ENCODE measurements at places on chromosomes 5 and 9.
A peak's percentile ranks its signal among the peaks of the same experiment; 100 is the strongest.

- DNase-seq, result no peak
Measured at GRCh38 chr9:136327304-136327974, at the start of gene GPSM1. Gene GPSM1, plus strand, starts transcription at chr9:136327539. Its CDS starts 157 bp downstream, at chr9:136327696.

DNA sequence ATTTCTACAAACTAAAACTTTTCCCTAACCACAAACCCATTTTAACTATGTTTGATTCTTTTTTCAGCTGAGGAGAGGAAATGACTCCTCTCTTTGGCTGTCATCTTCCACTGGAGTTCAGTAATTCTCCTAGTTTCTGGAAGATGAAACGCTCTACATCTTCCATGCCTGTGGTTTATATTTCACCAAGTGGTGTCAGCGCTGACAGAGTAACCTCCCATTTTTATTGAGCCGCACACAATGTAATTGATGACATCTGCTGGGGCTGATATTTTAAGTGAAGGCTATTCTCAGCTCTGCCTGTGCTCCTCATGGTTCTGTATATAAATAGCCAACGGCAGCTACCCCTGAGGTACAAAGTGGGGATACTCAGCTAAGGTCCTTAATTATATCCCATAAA is 234.6 kb downstream of the SPOCK1 start:
- no peak for DNase-seq

GRCh38 chr5:150600616-150601490 is 39.6 kb upstream of the SYNPO start:
- no peak for DNase-seq

DNA sequence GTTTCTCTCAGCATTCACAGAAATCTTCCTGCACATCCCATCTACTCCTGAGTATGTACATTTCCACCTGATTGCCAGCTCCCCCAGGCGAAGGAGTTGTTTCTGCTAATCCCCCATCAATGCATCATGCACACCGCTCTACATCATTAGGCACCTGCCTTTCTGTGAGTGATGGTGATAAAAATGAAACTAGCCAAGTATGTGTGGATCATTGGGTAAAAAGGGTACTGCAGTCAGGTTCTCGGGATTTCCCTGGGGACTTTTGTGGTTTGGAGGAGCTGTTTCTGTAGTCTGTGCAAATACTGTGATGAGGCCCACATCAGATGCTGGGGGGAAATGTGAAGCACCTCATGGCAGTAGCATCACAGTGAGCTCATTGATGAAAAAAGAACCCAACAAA is 30.4 kb downstream of the CAMK4 start:
- peak; percentile 32 for DNase-seq

GRCh38 chr5:111820072-111820471 is 63.1 kb upstream of the NREP start:
- no peak for DNase-seq

GRCh38 chr5:127649018-127649439 is at the start of gene CTXN3:
Gene CTXN3, plus strand, starts transcription at chr5:127649082. Its CDS starts 8,440 bp downstream, at chr5:127657522.
- DNase-seq, result no peak

- no peak for DNase-seq
Measured at GRCh38 chr5:34692786-34693185, 36.7 kb downstream of the RAI14 start.

GRCh38 chr5:14414656-14415023 is 167.0 kb upstream of the OTULINL start:
- DNase-seq, result no peak

Data from activated CD8-positive, alpha-beta memory T cell treated with anti-CD3 and anti-CD28 coated beads for 1 hour (primary cell).